ENCODE measurements at places on chromosomes 16 and 17.

DNA sequence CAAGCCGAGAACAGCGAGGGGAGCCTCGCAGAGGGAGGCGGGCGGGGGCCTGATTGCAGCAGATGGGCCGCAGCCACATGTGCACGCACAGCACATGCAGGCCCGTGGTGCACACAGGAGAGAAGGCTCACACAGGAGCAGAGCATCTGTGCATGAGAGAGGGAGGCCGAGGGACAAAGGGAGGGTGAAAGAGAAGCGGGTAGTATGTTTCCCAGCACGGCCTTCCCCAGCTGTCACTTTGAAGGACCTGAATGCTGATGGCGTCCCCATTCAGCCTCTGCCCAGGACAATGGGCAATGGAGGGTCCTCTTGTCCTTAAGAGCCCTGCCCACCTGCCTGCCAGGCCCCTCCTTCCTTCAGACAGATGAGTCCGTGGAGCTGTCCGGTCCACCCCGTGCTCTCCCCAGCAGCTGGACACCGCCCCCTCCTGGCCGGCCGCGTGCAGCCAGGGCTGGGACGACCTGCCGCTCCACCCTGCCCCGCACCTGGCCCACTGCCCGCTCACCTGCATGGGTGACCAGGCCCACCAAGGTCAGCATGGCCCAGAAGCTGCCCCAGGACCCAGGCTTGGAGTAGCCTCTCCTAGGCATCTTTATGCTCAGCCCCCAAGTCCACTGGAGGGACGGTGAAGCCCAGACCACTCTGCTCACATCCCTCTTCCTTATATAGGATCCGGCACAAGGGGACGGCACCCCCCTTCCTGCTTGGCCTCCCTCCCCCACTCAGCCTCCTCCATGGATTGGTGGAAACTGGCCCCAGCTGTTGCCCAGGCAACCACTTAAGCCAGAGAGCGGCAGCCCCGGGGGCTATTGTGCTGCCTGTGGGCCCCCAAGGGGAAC, at the start of gene BTBD17:
Gene BTBD17, minus strand, starts transcription at position 639 of the 839 bp plus-strand sequence. Its CDS starts 49 bp downstream, at position 590.
- no peak for DNase-seq

- DNase-seq: no peak
These were observed 23.0 kb downstream of the RARA start for GRCh38 chr17:40331743-40332641.

DNA sequence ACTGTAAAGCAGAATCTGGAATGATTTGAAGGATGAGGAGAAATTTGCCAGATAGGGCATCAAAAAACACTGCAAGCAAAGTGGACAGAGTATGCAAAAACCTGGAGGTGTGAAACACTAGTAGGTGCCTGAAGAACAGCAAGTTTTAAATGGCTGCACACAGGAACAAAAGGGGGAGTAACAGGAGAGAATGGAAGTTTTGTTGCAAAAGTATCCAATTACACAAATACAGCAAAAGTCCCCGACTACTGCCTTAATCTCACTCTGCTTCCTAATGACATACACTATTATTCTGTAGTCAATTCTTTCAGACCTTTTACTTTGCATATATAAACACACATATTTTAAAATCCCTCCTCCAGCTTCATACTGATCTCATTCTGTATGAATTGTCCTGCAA, 1.5 kb downstream of the HEATR6 start:
- DNase-seq: no peak

GRCh38 chr17:64091571-64091970, 38.4 kb downstream of the ERN1 start:
- DNase-seq: no peak

DNA sequence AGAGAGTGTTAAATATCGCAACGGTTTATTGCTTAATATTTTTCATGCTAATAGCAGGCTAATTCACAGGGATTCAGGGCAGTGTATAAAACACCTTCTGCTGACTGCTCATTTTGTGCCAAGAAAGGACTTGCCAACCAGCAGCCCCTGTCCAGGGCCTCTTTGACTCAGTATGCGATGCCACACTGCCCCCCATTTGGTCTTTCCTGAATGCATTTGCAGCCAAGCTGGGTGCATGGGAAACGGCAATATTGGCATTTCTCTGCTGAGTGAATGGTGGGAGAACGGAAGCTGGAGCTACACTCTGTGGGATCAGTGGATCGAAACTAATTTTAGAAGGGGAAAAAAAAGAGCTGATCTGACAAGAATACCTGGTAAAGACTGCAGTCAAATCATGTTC, 152.9 kb upstream of the C16orf82 start:
- DNase-seq: no peak

DNA sequence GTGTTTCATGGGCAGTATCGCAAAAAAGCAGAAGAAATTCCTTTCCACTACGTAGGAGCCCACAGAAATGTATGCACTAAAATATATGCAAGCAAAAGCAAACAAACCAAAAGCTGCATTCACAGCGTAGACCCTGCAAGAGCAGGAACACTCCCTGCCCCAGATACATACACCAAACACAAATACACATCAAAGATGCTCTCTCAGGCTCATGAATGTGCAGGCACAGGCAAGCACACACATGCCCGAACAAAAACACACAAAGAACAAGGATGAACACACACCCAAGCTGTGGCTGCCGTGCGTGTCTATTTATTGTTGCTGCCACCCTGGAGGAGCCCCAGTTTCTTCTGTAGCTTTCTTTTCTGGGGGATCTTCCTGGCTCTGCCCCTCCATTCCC, 1.7 kb downstream of the NUPR1 start:
- DNase-seq: no peak

DNA sequence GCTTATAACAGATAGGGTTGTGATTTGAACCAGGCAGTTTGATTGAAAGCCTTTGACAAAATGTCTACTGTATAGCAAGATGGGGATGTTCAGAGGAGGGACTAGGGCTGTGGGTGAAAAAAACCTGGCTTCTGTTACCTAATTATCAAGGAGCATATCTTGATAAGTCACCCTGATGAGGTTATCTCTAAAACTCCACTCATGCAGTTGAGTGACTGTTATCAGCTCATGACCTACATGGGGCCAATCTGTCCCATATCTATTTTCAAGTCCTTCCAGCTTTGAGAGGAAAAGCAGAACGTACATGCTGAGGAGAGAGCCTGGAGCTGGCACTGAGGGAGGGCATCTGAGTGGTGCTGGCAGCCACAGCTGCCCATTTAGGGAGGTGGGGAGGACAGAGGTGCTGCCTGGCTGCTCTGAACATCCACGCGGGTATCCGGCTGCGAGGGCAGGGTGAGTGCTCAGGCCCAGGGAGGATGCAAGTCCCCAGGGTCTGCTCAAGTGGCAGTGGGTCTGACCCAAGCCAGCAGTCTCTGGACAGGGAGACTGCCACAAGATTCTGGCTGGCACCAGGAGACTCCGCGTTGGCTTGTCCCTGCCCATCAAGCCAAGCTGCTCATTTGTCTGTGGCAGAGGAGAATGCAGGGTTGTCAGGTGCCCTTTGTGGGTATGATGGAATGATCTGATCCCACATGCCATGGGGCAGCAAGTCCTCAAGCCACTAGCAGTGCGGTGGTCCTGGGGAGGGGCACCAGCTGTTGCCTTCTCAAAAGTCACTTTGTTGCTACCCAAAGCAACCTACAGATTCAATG, 29.2 kb downstream of the ATPAF2 start:
- no peak for DNase-seq

DNA sequence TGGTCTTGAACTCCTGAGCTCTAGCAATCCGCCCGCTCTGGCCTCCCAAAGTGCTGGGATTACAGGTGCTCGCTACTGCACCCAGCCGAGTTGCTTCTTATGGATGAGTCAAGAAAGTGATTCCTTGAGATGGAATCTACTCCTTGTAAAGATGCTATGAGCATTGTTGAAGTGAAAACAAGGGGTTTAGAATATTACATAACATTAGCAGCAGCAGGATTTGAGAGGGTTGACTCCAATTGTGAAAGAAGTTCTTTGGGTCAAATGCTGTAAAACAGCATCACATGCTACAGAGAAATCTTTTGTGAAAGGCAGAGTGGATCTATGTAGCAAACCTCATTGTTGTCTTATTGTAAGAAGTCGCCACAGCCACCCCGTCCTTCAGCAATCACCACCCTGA, 72.7 kb downstream of the NT5M start:
- DNase-seq: no peak

- DNase-seq: no peak
These were observed 6.0 kb downstream of the MPG start for GRCh38 chr16:83781-84615.

DNA sequence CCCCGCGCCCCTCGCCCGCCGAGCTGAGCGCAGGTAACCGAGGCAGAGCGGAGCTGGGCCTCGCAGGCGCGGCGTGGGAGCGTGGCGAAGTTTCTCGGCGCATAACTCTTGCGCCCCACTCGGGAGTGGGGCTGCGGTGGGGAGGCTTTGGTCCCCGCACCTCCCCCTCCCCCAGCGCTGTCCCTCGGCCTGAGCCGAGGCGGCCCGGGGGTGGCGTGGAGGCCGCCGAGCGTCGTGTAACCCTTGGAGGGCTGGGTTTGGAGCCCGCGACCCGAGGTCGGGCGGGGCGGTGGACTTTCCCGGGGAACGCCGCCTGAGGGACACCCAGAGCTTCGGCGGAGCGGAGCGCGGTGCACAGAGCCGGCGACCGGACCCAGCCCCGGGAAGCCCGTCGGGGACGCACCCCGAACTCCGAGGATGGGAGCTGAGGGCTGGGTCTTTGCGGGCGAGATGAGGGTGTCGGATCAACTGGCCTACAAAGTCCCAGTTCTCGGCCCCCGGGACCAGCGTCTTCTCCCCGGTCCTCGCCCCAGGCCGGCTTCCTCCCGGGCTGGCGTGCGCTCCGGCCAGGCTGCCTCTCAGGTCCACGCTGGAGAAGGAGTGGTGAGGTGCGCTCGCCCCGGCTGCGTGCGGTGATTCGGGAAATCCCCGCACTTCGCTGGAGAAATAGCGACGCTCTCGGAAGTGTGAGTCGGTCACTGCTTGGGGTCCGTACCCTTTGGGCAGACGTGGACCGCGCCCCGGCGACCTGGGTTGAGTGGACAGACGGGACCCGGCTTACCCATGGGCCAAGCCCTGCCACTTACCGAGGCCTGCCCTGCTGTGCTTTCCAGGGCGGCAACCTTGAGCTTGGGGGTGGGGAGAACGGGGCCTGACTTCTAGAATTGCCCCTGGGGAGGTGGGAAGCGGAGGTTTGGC, 168.4 kb downstream of the RAB11FIP4 start:
- no peak for DNase-seq

Measured in brain pericyte (primary cell).